ENCODE measurements at places on chromosomes 5 and 9. TPM values are rescaled to one million over a fixed set of nuclear protein-coding genes. Genes with fewer than 3 reads are reported as not detected.

DNA sequence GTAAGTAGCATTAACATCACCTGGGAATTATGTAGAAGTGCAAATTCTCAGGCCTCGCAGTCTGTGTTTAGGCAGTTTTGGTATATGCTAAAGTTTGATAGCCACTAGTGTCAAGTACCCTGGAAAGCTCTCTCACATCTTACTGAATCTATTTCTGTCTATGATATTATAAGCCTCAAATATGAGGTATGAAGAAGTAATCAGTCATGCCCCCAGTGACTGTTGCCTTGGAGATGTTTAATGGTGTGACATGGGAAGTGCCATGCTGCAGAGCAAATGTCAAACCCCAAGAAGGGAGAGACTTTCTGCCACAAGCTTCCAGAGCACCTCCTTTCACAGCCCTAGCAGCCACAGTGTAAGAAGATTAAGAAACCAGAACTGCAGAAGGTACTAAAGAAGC lies 9.8 kb upstream of the PDE8B start:
- DNase-seq = no peak

DNA sequence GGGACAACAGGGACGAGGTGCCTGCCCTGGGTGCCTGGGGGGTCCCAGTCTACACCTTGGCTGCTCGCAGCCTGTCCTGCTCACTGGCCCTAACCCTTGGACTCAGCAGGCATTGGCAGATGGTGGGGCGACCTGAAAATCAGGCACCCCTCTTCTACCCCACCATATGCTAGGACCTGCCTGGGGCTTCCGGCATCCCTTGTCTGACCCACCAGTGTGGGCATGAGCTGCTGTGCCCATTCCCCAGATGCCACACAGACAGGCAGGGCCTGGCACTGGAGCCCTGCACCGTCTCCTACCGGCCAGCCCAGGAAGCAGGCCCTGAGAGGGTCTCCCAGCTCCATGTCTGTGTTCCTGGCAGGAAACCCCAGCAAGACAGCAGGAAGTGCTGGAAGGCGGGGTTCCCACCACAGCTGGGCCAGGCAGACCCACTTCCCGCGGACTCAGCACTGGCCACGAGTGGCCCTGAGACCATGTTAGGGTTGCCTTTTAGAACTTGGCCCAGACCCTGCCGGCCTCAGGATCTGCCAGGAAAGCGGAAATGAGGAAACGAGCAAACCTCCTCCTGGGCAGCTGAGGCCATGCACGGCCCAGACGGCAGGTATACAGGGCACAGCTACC lies 3.1 kb downstream of the NINJ1 start:
- DNase-seq = no peak

DNA sequence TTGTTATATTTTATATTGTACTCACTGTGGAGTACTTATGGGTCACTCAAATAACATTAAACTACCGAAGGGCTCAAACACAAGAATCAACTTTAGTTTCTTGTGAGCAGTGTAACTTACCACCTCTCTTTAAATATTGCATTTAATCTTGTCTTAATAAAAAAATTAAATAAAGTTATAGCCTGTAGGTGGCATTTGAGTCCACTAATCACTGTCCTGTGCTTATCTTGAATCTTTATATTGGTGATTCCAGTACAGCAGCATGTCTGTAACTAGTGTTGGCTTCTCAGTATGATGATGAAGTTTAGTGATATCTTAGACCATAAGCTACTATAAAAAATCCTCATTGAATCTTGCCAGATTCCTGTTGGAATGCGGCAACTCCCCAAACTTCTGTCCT lies 313.8 kb downstream of the FAM170A start:
- no peak for DNase-seq

DNA sequence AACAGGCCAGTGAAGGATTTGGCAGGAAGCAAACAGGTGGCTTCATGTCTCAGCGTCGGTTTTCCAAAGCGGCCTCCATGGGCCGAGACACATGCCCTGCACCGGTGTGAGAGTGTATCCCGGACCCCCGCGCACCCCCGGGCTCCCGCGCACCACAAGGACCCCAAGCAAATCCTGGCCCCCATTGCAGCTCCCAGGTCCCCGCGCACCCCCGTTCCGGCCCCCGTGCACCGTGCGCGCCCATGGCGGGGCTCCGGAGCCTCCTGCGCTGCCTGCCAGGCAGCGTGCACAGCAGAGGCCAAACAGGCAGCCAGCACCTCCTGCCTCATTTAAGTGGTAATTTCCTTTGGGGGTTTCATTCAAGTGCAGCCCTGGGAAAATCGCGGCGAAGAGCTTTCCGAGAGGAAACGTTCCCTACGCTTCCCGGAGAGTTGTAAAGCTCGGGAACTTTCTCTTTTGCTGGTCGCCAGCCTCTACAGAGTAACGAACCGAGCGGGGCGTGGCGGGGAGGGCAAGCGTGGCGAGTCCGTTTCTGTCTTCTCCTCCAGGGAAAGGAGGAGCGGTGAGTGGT lies 145.5 kb upstream of the SLC24A2 start:
- no peak for DNase-seq

- DNase-seq = no peak
Measured at GRCh38 chr5:7970816-7971215, 101.9 kb downstream of the MTRR start.

- no peak for DNase-seq
Measured at GRCh38 chr5:139836469-139837208, 41.0 kb downstream of the PSD2 start.

- no peak for DNase-seq
Measured at GRCh38 chr9:70588999-70589398, 174.5 kb upstream of the KLF9 start.

DNA sequence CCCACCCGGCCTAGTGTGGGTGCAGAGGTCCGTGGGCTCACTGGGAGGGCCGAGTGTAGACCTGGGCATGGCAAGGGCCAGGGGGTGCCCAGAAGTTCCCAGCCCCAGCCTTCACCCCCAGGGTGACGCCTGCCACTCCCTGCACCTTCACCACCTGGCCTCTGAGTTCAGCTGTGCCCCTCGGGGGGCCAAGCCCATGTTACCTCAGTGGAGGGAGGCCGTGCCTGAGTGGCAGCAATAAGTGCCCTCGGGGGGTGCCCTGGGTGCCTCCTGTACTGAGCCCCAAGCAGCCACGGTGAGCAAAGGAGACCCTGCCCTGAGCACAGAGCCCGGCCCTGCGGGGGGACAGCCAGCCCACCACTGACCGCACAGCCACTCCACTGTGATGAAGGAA lies 10.3 kb upstream of the FCN2 start:
- no peak for DNase-seq

GRCh38 chr5:36607114-36607571 lies 737 bp downstream of the SLC1A3 start:
- no peak for DNase-seq

DNA sequence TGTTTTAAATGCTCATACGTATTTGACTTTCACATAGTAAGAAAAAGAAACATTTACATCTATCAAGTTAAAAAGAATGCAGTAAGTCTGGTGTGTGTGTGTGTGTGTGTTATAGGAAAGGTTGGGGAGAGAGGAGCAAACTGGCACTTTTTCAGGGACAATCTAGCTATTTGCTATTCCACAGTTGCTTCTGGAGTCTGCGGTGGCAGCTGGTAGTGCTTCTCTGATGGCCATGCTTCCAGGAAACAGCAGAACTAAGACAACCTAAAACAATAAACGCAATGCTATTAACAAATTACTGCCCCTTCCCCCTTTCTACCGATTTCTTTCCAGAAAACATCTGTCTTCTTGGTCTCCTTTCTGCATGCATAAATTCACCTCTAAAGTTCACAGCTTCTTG lies 70.0 kb upstream of the CDH10 start:
- no peak for DNase-seq

DNA sequence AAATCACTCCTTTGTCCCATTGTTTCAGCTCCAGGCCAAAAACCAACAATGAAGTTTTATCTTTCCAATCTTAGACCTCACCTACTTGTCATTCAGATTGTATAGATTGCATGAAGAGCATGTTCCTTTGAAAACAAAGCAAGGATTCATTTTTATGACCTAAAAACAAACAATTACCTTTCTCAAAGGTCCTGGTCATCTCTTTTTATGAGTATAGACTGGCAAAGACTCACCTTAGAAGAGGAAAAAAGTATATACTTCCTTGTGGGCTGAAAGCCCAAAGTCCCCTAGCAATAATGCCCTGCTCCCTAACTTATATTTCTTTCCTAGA lies 28.4 kb upstream of the TLE1 start:
- no peak for DNase-seq

DNA sequence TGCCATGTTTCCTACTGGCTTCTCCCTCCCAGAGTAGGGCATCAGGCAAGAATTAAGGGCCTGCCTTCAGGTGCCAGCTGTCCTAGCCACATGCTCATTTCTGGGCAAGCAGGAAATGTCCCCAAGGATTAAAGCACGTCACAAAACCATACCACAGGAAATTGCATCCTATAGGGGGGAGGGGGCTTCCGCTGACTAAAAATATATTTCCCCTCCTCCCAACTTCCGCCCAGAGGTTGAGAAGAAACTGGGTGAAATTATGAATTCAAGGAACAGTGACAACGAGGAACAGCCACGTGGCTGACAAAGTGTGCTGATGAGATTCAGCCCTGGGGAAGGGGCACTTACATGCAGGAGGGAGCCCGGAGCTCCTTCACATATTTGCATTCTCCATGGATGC lies 4.1 kb downstream of the HBEGF start:
- no peak for DNase-seq

DNA sequence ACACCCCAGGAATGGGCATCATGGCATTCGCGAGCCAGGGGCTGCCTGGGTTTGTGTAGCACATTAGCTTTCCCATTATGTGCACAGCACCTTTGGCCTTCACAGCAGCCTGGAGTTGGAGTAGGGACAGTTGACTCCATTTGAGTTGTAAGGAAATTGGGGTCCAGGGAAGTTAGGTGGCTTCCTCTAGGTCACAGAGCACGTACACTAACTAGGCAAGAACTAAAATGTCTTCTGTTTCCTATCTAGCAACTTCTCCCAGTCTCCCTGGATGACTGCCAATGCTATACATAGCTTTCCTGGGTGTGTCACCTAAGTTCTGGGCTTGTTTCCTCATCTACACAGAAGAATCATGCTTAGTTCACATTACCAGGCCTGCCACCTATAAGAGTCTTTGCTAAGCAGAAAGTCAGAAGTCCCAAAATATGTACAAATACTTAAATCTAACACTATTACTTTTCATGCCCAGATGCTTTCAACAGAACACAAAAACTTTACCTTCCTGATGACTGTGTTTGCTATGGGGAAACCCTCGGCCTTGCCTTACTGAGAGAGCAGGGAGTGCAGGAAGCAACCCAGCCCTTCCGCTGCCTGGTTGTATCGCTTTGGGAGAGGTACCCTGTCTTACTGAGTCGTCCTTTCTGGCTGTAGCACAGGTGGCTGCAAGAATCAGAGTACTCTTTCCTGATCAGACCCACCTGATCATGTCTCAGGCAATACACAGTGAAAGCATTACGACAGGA lies 12.0 kb downstream of the MACROH2A1 start:
- DNase-seq = no peak

DNA sequence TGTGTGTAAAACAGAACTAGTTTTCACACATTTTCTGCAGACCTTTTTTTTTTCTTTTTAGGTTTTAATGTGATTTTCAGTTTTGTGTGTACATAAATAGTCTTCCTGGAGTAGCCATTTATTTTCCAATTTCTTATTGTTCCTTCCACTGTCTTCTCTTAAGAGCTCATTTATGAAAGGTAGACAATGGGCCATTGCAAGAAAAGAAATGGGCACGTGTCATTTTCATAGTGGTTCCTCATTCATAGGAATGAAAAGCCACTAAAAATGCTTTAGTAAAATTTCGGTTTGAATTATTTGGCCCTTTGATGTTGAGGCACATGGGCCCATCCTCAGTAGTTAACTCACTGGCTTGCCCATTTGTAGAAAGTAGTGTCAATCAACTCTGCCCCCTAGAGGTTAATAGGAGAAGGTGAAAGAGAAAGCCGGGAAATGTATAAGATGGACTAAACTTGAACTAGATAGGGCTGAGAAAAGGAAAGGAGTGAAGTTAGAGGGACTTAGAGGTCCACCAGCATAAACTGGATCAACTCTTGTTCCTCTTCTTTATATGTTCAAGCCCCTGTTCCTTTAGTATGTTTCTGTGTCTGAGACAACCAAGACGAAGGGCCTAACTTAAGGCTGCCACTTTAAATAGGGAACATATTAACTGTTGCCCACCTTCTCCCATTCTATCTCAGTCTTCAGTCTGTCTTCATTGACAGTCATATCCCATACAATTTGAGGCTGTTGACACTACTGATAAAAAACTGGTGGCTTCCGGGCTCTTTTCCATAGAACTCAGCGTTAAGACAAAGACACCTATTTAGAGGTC lies 72.6 kb downstream of the SMARCA2 start:
- DNase-seq = no peak

GRCh38 chr9:79610019-79610631 lies 38.4 kb downstream of the TLE4 start:
- DNase-seq = no peak

- DNase-seq = no peak
Measured at GRCh38 chr9:86731511-86732063, 215.7 kb downstream of the GAS1 start.

- no peak for DNase-seq
Measured at GRCh38 chr5:163938595-163938994, 433.2 kb downstream of the MAT2B start.

- DNase-seq = no peak
Measured at GRCh38 chr9:4973246-4973645, 11.8 kb upstream of the JAK2 start.

- no peak for DNase-seq
Measured at GRCh38 chr9:122816163-122816867, 12.1 kb downstream of the PDCL start.

- no peak for DNase-seq
Measured at GRCh38 chr5:40666657-40667056, 13.1 kb upstream of the PTGER4 start.

The XRCC4 gene
- polyA plus RNA-seq = 14.1 TPM

The SLC46A2 gene
- 0.40 TPM for polyA plus RNA-seq

The TRAF1 gene
- 4.9 TPM for polyA plus RNA-seq

The NACC2 gene
- 9.1 TPM for polyA plus RNA-seq

The CDH18 gene
- polyA plus RNA-seq = 2.0 TPM

The PCDHGC3 gene
- polyA plus RNA-seq = 112 TPM

The DMRTA1 gene
- 1.1 TPM for polyA plus RNA-seq

The BARHL1 gene
- polyA plus RNA-seq = not detected

The SLC25A2 gene
- not detected for polyA plus RNA-seq

All from right renal pelvis (tissue), 4 donors.